Colonic mucosa (tissue), 4 donors: ENCODE measurements at places on chromosomes 6 and 20. TPM values are rescaled to one million over a fixed set of nuclear protein-coding genes. Genes with fewer than 3 reads are reported as not detected.

DNA sequence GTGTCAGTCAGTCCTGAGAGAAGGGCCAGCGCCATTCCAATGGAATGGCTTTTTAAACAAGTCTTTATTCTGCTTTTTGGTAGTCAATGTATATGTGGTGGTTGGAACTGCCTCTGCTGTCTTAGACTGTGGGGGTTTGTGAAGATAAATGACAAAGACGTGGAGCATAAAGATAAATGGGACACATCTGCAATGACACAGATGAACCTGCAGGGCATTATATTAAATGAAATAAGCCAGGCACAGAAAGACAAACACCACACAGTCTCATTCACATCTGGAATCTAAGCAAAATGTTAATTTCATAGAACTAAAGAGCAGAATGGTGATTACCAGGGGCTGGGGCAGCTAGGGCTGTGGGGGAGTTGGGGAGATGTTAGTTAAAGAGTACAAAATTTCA lies 912.8 kb upstream of the MAN1A1 start:
- no peak for DNase-seq
- H3K27ac ChIP-seq, result no peak overlapping the region
- no peaks in the 10 kb centered on the region for H3K36me3 ChIP-seq
- H3K4me3 ChIP-seq, result no peak overlapping the region
- H3K4me1 ChIP-seq, result no peaks in the 10 kb centered on the region

DNA sequence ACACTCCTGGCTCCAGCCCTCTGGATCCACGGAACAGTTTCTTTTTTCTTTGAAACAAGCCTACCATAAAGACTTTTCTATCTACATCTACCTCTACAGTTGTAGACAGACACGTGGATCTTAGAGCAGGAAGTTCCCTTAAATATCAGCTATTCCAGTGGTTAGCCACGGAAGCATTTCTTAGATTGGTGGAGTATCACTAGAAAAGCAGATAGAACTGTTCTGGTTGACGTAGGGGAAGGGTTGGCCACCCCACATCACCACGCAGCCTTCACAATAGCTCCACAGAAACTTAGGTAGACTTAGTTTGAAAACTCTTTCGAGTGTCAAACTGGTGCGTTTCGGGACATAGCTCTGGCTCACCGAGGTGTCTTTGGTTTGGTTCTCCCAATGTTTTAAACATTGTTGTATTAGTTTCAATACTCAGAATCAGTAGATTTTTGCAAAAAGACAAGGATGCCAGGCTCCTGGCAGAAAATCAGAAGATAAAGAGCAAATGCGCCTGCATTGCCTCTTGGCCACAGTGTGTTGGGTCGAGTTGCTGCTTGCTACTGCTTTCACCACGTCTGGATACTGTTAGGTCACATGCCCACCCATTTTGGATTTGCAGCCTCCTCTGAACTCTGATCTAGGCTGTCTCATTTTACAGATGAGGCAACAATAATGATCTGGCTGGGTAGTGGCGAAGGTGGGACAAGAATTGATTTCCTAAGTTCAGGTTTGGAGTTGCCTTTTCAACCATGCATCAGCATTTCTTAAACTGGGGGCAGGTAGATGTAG lies 71.5 kb upstream of the DTNBP1 start:
- no peak for DNase-seq
- no peaks in the 10 kb centered on the region for H3K36me3 ChIP-seq
- H3K4me3 ChIP-seq, result no peak overlapping the region
- H3K27me3 ChIP-seq, result no peaks in the 10 kb centered on the region

ADGRF5 gene
- 3.3 TPM for total RNA-seq

DNA sequence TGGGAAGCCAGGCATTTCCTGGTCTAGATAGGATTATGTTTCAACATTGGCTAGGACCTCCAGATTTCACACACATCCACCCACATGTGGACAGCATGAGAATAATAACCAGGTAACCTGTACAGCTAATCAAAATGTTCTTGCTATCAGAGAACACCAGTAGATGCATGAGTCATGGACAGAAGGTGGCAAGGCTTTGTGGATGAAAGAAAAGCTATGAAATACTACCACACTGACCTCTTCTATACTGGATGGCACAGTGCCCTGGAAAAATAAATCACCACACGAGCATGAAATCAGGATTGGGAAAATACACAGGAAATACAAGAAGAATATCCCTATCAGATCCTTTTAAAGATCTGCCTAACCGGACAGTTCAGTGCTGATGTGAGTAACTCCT lies 113.0 kb downstream of the GMDS start:
- DNase-seq, result no peak
- no peaks in the 10 kb centered on the region for H3K27me3 ChIP-seq
- no peaks in the 10 kb centered on the region for H3K36me3 ChIP-seq
- H3K4me1 ChIP-seq, result peaks cover 16% of the 10 kb centered on the region
- H3K4me3 ChIP-seq, result no peak overlapping the region

- DNase-seq, result no peak
- no peaks in the 10 kb centered on the region for H3K36me3 ChIP-seq
These were observed 66.4 kb downstream of the PKHD1 start for GRCh38 chr6:52020945-52021570.

GGTLC1 gene
- total RNA-seq, result 0.27 TPM

- no peaks in the 10 kb centered on the region for H3K27me3 ChIP-seq
- no peak overlapping the region for H3K4me3 ChIP-seq
- no peaks in the 10 kb centered on the region for H3K36me3 ChIP-seq
- no peak for DNase-seq
These were observed 20.6 kb upstream of the LCA5 start for GRCh38 chr6:79557673-79558467.

ADGRF1 gene
- total RNA-seq, result 1.7 TPM

DDX43 gene
- not detected for total RNA-seq

GRCh38 chr6:96212066-96212465 lies 196.3 kb downstream of the FUT9 start:
- no peak for DNase-seq
- no peaks in the 10 kb centered on the region for H3K36me3 ChIP-seq
- H3K4me1 ChIP-seq, result no peaks in the 10 kb centered on the region
- no peak overlapping the region for H3K4me3 ChIP-seq

DNA sequence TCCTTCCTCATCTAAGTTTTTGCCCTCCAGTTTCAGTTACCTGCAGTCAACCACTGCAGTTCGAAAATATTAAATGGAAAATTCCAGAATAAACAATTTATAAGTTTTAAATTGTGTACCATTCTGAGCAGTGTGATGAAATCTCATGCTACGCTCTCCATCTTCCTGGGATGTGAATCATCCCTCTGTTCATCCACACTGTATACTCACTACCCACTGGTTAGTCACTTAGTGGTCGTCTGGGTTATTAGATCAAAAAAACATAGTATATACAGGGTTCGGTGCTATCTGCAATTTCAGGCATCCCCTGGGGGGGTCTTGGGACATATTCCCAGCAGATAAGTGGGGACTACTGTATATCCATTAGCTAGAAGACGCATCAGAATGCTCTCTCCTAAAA lies 151.9 kb upstream of the SLC22A16 start:
- H3K27me3 ChIP-seq, result no peaks in the 10 kb centered on the region
- H3K4me3 ChIP-seq, result no peak overlapping the region
- no peaks in the 10 kb centered on the region for H3K36me3 ChIP-seq
- H3K4me1 ChIP-seq, result no peaks in the 10 kb centered on the region
- no peak for DNase-seq

GRCh38 chr6:43759136-43759906 lies 10.7 kb upstream of the VEGFA start:
- H3K4me1 ChIP-seq, result peaks cover 3% of the 10 kb centered on the region
- no peak overlapping the region for H3K27ac ChIP-seq
- H3K27me3 ChIP-seq, result no peaks in the 10 kb centered on the region

DNA sequence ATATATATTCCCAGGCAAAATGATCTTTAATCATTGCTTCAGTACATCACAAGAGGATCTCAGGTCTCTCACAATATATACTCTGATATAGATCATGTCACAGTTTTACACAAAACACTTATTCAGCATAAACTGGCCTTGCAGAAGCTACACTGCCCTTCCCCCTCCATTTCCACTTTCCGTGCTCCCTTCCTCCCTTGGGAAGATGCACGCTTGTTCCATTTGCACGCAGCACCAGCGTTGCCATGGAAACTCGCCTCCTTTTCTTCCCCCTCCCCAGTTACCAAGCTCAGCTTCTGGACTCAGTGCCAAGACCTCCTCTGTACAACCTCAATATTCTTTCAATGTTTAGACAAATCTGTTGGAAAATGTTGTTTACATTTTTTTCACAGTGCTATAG lies 154.6 kb downstream of the RFPL4B start:
- H3K27ac ChIP-seq, result no peak overlapping the region
- H3K36me3 ChIP-seq, result no peaks in the 10 kb centered on the region
- DNase-seq, result no peak
- H3K4me3 ChIP-seq, result no peak overlapping the region

PPP1R3G gene
- 1.0 TPM for total RNA-seq

- H3K4me1 ChIP-seq, result no peaks in the 10 kb centered on the region
- DNase-seq, result no peak
- H3K4me3 ChIP-seq, result no peak overlapping the region
- no peak overlapping the region for H3K27ac ChIP-seq
- no peaks in the 10 kb centered on the region for H3K27me3 ChIP-seq
These were observed 280.4 kb downstream of the FOXC1 start for GRCh38 chr6:1890071-1890470.

ANKEF1 gene
- total RNA-seq, result 4.8 TPM

EPPIN gene
- not detected for total RNA-seq

DNA sequence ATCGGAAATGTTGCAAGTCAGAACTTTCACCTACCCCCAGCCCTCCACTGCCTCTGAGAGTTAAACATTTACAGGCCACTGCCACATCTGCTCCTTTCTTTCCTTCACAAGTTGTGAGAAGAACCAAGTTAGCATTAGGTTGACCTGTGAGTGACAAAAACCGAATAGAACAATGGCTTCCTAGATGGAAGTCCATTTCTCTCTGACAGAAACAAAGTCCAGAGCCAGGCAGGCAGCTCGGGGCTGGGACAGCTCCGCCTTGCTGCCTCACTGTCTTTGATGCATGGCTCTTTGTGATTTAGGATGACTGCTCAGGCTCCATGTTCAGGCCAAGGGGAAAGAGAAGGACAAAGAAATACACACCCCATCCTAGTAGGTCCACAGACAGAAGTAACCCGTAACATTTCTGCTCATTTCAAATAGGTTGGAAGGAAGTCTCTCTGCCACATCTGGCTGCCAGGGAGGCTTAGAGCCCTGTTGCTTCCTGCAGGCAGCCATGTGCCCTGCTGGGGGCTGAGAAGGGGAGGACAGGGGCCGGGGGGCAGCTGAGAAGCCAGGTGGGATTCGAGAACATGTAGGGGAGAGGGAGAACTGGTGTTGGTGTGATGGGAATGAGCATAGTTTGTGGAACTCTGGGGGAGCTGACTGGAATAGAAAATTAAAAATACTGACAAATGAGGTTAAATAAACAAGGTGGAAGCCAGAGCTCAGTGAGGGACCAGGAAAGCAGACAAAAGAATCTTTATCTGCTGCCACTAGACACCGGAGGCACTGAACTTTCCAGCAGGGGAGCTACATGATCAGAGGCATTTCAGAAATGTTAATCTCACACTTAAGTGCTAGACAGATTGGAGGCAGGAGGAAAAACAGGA lies 19.5 kb upstream of the IER3 start:
- no peaks in the 10 kb centered on the region for H3K36me3 ChIP-seq
- H3K27me3 ChIP-seq, result no peaks in the 10 kb centered on the region
- no peak for DNase-seq
- H3K4me3 ChIP-seq, result no peak overlapping the region
- peak overlapping the region; percentile 57 for H3K27ac ChIP-seq
- H3K4me1 ChIP-seq, result no peaks in the 10 kb centered on the region

GRCh38 chr6:96864216-96865054 lies 27.2 kb upstream of the GPR63 start:
- H3K27ac ChIP-seq, result no peak overlapping the region
- no peaks in the 10 kb centered on the region for H3K36me3 ChIP-seq
- no peak overlapping the region for H3K4me3 ChIP-seq
- H3K4me1 ChIP-seq, result no peaks in the 10 kb centered on the region

VIP gene
- total RNA-seq, result 1.5 TPM

PRSS35 gene
- total RNA-seq, result 0.11 TPM

PTCHD4 gene
- total RNA-seq, result not detected

- H3K36me3 ChIP-seq, result no peaks in the 10 kb centered on the region
- H3K4me3 ChIP-seq, result no peak overlapping the region
- H3K27me3 ChIP-seq, result no peaks in the 10 kb centered on the region
- no peak for DNase-seq
These were observed 101.5 kb downstream of the ISM1 start for GRCh38 chr20:13322621-13323020.

- no peak overlapping the region for H3K27ac ChIP-seq
- no peaks in the 10 kb centered on the region for H3K27me3 ChIP-seq
- H3K4me1 ChIP-seq, result no peaks in the 10 kb centered on the region
- no peaks in the 10 kb centered on the region for H3K36me3 ChIP-seq
These were observed 8.0 kb upstream of the UQCC2 start for GRCh38 chr6:33719326-33719987.

IFNGR1 gene
- 131 TPM for total RNA-seq

- H3K27me3 ChIP-seq, result no peaks in the 10 kb centered on the region
- H3K4me1 ChIP-seq, result no peaks in the 10 kb centered on the region
- no peak for DNase-seq
- H3K36me3 ChIP-seq, result no peaks in the 10 kb centered on the region
- H3K4me3 ChIP-seq, result no peak overlapping the region
These were observed 121.7 kb upstream of the NXT1 start for GRCh38 chr20:23228912-23229311.

DNA sequence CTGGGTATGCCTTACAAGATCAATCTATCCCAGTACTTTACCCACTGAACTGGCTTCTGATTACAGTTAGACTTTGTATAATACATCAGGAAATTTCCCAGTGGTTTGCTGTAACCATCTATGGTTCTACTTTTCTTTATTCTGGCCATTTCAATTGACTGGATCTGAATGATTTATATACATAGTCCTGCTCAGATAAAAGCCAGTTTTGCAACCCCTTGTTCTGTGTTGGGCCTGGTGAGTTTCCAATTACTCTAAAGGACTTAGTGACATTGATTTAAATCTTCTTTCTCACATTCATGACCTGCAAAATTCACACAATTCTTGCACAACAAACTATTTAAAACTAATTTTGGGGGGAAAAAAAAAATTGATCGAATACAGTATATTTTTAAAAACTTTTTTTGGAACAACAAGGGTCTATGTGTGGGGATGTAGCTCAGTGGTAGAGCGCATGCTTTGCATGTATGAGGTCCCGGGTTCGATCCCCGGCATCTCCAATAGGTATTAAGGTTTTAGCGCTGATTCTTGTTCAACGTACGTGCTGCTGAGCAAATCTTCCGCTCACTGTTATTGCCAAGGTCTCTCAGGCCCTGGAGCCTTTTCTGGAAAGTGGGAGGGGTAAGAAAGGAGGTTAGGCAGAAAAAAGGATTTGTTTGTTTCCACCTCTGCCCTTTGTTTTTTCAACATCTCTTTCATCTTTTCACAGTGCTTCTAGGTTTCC lies 117.5 kb downstream of the GPX5 start:
- no peak for DNase-seq
- no peaks in the 10 kb centered on the region for H3K4me1 ChIP-seq
- H3K27ac ChIP-seq, result no peak overlapping the region
- no peak overlapping the region for H3K4me3 ChIP-seq

DNA sequence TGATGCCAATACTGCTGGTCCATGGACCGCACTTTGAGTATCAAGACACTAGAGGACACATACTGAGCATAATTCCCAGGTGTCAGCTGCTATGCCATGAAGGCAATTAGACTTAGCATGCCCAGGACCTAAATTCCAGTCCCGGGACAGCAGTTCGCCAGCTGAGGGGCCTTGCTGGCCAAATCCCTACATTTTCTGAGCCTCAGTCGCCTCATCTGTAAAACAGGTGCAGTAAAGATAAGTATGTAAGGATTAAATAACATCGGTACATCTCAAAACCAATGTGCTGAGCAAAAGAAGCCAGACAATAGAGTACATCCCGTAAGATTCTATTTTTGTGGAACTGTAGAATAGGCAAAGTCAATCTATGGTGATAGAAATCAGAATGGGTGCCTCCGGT lies 1.0 kb downstream of the BFSP1 start:
- no peaks in the 10 kb centered on the region for H3K27me3 ChIP-seq
- no peak overlapping the region for H3K4me3 ChIP-seq
- H3K4me1 ChIP-seq, result no peaks in the 10 kb centered on the region
- no peak overlapping the region for H3K27ac ChIP-seq
- no peak for DNase-seq
